Dermis microvascular lymphatic vessel endothelial cell (primary cell): ENCODE measurements at places on chromosomes 5 and 9. TPM values are rescaled to one million over a fixed set of nuclear protein-coding genes. Genes with fewer than 3 reads are reported as not detected.

DNA sequence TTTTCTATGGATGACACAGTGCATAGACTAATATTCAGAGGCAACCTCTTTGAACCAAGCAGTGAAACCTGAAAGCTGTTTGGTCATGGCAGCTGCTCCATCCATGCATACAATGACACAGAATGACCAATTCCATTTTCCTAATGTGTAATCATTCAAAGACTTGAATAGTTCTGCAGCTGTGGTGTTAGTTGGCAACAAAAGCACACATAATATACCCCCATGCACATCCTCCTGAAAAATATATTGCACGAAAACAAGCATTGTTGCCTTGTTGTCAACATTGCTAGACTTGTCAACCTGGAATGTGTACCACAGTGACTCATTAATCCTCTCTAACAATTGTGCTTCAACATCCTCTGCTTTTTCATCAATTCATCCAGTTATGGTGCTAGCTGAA is 71.0 kb upstream of the SEMA6A start:
- no peak for DNase-seq

DNA sequence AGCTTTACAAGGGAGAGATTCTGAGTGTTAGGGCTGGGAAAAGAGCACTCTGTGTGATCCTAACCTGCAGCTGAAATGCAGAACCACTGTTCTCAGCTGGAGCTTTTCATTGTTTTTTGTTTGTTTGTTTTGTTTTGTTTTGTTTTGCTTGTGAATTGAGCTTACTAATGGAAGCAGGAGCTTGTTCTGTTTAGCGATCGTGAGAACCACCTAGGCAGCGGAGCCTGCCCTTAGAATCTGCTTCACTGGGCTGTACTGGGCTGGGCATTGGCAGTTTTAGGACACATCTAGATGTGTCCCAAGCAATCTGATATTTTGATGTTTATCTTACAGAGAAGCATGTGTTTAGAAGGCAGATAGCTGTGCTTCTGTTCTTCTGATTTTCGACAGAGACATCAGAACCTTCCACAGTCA is 14.3 kb downstream of the SYK start:
- DNase-seq: no peak

The SOX30 gene
- total RNA-seq: not detected in 2 replicates

- DNase-seq: no peak
These were observed 73.4 kb upstream of the ASS1 start for GRCh38 chr9:130371196-130371966.

The HK3 gene
- total RNA-seq: not detected in 2 replicates

- no peak for DNase-seq
These were observed 39.2 kb downstream of the USP20 start for GRCh38 chr9:129874261-129875101.

The PTTG1 gene
- 47.0 and 102 TPM in 2 replicates for total RNA-seq

The ORM1 gene
- total RNA-seq: not detected in 2 replicates

The LVRN gene
- total RNA-seq: 0.13 and 0.25 TPM in 2 replicates

The EXOC3 gene
- total RNA-seq: 28.6 and 42.9 TPM in 2 replicates

DNA sequence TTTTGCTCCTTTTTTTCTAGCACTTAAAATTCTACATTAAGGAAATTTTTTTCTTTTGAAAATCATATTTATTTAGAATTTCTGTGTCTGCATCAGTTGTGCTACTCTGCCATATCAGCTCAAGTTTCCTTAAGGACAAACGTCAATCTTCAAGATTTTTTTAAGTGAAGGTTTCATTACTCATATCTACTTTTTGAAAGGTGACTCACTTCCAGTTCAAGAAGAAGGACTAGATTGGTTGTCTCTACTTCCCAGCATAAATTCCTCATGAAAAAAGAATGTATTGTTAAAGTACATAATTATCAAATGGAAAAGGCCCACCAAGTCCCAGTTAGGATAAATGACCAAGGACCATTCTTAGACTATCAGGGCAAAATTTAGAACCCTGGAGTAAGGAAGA is 626.5 kb downstream of the DMRTA1 start:
- DNase-seq: no peak

DNA sequence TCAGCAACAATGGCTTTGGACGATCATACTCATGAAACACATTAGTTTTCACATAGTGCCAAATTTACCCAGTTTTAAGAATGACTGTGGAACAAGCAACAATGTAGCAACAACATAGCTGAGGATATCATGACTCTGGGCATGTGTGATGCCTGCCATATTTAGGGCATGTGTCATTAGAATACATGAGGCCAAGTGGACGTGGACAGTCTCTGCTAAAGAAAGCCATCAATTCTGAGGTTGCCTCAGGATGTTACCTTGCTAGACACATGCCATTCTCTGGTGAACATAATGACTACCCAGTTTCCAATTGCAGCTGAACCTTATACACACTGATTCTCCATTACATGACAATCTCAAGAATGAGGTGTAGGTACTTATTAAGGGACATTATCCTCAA is 103.3 kb upstream of the ADAMTS19 start:
- no peak for DNase-seq

GRCh38 chr5:125120012-125120411 is 373.6 kb upstream of the ZNF608 start:
- DNase-seq: no peak

The HAVCR2 gene
- total RNA-seq: 0.64 and 1.0 TPM in 2 replicates

DNA sequence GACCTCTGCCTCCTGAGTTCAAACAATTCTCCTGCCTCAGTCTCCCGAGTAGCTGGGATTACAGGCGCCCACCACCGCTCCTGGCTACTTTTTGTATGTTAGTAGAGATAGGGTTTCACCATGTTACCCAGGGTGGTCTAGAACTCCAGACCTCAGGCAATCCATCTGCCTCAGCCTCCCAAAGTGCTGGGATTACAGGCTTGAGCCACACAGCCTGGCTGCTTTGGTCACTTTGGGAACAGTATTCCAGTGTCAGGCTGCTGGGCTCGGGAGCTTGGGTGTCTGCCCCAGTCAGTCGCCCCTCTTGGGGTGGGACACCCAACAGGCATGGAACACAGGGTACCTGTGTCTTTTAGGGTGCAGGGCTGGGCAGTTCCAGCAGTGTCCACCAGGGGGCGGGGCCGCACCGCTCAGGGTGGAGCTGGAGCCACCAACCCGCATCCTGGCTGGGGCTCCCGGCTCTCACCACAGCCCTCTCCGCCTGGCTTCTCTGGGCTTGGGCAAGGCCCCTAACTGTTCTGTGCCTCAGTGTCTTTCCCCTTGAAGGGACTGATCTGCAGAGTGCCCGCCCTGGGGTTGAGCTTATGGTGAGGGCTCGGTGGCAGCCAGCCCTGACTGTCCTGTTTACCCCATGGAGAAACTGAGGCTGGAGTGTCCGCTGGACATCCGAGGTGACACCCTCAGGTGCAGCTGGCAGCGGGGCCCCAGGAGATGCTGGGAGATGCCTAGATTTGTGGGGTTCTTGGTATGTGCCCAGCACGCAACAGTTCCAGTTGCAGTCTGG is 6.4 kb upstream of the RNU6ATAC start:
- no peak for DNase-seq

DNA sequence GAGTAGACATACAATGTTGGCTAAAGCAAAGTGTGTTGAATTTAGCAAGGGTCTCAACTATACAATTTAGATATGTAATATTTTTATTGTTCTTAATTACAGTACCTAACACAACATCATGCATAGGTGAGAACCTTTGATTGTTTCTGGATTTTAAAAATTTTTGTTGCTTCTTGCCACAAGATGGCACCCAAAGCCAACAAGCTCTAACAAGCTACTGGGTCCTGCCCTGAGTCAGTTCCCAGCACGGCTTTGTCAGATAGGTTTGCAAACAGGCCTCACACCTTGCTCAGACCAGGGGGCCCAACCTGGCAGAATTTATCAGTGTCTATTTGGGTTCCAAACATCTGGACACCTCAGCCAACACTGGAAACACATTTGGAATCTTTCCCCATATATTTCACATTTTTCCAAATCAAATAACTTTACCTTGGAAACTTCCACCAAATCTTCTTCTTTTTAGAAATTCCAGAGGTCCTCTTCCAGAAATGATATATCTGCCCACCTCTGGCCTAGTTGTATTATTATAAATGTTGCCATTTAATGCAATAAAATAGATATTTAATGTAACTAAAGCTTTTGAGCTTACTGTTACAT is 49.5 kb upstream of the EGFLAM start:
- peak; percentile 54 for DNase-seq

DNA sequence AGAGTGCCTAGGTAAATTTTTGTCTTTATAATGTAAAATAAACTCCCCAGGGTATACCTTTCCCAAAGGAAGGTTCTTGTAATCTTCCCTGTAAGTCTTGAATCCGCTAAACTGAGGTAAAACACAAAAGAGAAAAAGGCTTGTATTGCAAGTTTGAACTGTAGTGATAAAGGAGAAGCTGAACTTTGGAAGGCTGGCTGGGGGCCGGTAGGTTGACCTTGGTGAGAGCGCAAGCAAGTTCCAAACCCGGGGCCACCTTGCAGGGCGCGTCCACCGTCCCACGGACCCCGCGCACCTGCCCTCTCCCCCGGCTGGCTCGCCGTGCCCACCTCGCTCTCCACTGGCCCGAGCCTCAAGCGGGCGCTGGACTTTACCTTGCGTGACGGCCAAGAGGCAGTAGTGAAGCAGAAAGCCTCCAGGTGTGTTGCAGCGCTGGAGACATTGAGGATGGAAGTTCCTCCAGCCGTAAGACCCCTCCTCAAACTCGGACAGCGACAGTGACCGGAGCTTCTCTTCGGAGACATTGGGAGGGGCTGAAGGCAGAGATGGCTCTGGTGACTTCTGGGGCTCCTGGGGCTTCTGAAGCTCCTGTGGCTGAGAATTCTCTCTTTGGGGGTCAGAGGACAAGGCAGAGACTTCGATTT is 428 bp downstream of the SLCO4C1 start:
- DNase-seq: no peak

The ANKS6 gene
- total RNA-seq: 8.2 and 13.8 TPM in 2 replicates

The PCDHB12 gene
- 0.26 and 0.76 TPM in 2 replicates for total RNA-seq

DNA sequence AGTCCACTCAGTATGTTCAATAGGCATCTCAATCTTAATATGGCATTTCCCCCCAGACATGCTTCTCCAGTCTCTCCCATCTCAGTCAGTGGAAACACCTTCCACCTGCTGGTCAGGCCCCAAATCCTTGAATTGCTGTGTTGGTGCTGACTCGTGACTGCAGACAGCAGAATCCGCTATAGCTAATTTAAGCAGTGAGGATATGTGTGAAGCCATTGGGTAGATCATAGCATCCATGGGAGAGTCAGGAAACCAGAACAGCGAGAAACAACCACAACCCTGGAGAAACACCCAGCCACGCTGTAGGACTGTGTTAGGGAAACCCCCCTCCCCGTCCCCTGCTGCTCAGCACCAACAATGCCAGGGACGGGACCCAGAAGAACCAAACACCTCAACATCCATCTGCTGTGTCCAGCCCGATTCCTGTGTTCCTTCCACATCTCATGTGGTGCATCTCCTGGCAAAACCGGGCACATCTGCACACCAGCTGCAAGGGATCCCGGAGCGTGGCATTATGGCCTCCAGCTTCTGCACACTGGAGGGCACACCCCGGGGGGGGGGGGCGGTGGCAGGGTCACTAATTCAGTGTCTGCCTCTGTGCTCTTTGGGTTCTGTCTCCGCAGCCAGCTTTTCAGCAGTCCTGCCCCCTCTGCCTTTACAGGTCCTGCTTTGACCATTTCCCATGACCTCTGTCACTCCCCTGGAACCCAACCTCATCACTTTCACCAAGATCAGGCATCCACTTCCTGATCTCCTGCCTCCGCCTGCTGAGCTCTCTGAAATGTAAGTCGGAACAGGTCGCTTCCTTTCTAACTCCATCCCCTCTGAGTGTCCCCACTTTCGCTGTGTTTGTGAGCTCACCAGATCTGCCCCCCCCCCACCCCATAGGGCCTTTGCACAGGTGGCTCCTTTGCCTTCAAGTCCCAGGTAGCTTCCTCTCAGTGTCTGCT is 2.4 kb upstream of the PLEKHG4B start:
- DNase-seq: no peak

DNA sequence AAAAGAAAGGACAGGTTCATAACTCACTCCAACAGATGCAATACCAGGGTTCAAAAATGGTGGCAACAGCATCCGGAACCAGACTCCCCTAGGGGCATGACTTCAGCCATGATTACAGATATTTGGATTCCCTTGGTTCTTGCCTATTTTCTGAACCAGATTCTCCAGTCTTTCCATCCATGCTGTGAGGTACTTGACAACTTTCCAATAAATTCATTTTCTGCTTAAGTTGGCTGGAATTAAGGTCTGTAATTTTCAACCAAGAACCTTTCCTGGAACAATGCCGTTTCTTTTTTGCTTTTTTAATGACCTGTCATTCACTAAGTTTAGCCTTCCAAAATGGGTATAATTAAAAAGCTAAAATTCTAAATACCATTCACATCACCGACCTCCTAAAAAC is 52.2 kb downstream of the SCAI start:
- DNase-seq: no peak

The AGPAT2 gene
- 38.3 and 47.9 TPM in 2 replicates for total RNA-seq

DNA sequence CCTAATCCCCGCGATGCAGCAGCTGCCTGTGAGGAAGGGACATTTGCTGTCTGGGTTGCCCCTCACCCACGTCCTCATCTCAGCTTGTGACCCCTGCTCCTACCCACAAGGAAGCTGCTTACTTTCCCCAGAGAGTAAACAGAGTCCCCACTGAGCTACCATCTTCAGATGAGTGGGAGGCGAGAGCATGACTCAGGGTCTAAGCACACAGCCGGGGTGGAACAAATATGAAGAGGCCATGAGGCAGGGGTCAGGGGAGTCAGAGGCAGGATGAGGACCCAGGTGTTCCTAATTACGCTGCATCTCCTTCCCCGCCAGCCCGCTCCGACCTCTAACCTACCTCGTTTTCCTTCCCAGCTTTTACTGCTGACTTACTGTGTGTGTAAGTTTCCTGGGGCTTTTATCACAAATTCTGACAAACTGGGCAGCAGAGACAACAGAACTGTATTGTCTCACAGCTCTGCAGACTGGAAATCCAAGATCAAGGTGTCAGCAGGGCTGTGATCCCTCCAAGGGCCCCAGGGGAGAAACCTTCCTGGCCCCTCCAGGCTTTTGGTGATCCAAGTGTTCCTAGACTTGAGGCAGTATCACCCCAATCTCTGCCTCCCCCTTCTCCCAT is 94.0 kb upstream of the DNAH5 start:
- no peak for DNase-seq

DNA sequence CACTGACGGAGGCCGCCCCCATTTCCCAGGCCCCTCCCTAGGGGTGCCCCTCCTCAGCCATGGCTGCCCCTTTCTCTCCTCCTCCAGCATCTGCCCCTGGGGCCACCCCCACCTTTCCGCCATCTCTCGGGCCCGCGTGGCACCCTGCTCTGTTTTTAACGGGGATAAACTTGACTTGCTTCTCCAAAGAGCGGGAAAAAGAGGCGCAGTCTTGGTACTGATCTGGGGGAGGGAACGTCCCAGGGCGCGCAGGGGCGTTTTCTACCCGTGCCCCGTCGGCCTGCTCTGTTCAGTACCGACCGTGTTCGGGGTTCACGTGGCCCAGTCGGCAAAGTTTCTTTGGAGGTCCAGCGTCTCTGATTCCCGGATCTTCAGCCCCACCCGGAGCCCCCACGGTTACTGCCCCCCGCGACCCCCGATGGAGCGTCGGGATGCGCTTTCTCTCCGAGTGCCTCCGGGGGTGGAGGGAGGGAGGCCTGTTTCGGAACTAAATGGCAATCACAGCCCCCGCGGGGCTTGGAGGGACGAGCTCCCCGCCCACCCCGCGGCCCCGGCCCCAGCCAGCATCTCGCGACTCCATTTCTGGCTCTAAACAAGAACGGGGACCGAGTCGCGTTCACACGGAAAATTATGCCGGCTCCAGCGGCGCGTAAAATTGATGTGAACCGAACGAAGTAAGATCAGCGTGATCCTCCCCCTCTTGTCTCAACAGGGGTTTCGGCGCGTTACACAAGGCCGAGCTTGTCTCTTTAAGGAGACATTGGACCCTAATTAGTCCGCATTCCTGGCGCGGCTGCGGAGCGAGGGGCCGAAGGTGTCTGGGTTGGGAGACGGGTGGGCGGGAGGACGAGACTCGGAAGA is 1.1 kb upstream of the TLE4 start:
- DNase-seq: peak; percentile 25
